Left ventricle myocardium superior (tissue), 1 donor: ENCODE measurements at places on chromosomes 2 and 18. TPM values are rescaled to one million over a fixed set of nuclear protein-coding genes. Genes with fewer than 3 reads are reported as not detected.

The PPP3R1 gene
- 38.5 TPM for total RNA-seq

The MPP4 gene
- not detected for total RNA-seq

The RAB31 gene
- 7.6 TPM for total RNA-seq

The LRATD1 gene
- total RNA-seq, result 1.7 TPM

DNA sequence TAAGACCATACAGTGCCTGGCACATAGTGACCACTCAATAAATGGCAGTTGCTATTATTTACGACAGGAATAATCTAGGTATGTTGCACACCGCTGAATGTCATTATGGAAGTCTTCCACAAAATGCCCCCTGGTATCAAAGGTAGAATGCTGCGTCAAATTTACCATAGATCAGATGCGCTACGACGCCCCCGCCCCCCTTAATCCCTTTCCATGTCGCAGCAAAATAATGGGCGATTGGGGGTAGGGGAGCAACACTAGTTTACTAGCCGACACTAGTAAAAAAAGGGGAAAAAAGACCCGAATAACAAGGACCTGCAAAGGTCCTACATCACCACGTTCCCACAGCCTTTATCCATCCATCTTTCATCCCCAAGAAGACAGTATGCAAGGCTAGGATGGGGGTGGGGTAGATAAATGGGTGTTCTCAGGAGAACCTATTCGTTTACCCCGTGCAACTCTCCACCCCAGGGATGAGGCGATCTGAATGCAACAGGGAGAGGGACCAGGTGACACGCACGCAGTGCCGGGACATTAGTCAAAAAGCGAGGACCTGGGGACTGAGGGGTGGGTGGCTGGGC, 455 bp downstream of the PREPL start:
- DNase-seq, result no peak

DNA sequence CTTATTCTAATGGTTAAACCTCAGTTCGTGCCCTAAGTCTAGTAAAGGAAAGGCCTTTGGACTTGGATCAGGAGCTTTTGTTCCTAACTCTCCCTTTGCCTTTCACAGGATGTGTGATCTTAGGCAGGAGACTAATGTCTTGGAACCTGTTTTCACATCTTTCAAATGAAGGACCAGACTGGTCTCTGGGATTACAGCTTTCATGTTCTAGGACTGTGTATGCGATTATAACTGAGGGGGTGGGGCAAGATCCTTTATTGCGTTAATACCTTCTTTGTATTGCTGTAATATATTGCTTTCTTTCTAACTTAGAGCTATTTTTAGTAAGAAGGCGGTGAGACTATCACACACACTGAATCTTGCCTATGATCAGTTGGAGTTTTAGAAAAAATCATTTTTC, 368.1 kb downstream of the RPRM start:
- DNase-seq, result no peak

DNA sequence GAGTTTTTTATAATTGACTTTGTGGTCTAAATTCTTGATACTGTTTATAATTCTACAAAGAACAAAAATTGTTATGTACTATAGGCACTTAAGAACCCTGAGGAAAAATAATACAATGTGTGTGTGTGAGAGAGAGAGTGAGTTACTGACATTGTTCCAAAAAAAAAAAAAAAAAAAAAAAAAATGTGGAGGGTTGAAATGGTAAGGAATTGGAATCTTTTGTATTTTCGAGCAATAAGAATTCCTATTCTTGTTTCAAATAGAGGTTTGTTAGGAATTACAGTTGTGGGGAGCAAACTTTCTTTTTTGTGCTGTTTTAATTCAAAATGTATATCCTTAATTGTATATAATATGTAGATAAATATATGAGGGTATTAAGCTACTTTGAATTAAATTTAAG, 45.7 kb downstream of the VAPA start:
- no peak for DNase-seq

GRCh38 chr2:135573620-135574019, 42.3 kb downstream of the R3HDM1 start:
- no peak for DNase-seq

DNA sequence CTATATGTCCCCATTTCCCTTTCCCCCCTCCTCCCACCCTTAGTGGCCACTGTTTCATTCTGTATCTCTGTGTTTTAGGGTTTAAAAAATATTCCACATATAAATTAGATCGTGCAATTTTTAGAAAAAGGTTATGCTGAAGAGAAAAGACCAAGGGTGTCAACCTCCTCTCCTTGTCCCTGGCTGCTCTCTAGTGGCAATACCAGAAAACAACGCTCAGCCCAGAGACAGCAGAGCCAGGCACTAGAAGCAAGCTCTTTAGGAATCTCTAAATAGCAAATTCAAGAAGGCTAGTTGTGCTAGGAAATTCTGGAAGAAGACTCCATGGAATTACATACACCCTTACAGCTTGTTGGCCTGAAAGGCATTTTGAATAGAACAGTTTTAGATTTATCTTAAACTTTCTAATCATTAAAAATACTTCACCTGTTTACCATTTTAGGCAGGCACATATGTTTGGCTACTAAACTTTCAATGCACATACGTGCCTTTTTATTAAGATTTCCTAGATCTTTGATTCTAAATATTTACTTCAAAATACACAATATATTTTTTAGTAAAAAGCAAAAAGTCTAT, 35.1 kb upstream of the RASGRP3 start:
- peak; percentile 49 for DNase-seq

- DNase-seq, result peak; percentile 54
Measured at GRCh38 chr18:66728951-66729350, 125.1 kb upstream of the CDH19 start.

DNA sequence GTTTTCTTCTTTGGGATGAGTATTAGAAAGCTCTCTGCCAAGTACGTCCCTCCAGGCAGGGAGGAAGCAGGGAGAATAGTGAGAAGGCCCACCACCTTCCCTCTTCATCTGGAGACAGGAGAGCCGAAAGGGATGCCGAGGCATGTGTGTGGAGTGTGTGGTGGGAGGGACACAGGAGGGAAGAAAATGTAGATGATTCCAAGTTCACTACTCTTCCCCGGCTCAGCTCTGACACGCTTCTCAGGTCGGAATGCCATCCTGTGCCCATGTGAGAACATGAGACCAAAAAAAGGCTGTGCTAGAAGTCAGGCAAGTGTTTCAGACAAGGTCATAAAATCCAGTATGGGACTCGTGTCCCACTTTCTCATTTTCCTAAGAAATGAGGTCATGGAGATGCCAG, 47.4 kb downstream of the GYPC start:
- DNase-seq, result no peak

GRCh38 chr2:222649801-222650200, 6.1 kb downstream of the FARSB start:
- no peak for DNase-seq

- no peak for DNase-seq
Measured at GRCh38 chr2:204261846-204262245, 283.4 kb upstream of the PARD3B start.

DNA sequence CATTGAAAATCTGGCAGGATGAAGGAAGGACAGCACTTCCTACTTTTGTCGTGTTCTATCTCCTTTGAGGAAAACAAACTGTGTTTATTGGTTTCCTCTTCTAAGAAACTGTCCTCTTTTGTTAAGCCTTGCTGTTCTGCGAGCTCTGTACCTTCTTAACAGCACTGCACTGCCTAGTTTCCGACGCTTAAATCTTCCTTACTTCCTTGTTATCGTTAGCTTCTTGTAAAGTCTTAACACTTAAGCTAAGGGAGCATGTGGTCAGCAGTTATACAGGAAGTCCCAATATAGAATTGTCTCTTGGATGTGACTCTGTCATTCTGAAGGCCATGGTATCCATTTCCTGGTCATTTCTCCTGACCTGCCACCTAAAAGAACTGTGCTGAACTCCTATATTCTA, 552.8 kb upstream of the NRP2 start:
- DNase-seq, result no peak

GRCh38 chr2:1137913-1138391, 187.3 kb downstream of the SNTG2 start:
- DNase-seq, result no peak

- no peak for DNase-seq
Measured at GRCh38 chr2:214503568-214503967, 92.7 kb downstream of the VWC2L start.

GRCh38 chr2:172834881-172835280, 99.2 kb downstream of the RAPGEF4 start:
- DNase-seq, result no peak

- no peak for DNase-seq
Measured at GRCh38 chr2:204982303-204982702, 437.0 kb downstream of the PARD3B start.

DNA sequence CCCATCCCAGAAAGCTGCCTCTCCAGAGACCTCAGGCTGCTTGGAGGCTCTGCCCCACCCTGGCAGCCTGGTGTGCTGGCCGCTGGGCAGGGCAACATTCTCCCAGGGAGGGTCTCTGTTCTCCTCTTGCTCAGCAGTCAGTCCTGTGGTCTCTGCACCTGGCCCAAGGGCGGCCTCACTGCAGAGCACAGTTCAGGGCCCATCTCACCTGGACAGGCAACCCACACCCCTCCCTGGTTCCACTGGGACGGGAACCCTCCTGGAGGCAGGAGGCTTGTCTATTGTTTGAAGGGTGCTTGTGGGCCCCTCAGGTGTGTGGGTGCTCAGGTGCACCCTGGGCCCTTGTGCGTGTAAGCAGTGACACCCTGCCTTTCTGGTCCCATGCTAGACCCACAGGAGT, 67.2 kb upstream of the OTOS start:
- DNase-seq, result peak; percentile 15

DNA sequence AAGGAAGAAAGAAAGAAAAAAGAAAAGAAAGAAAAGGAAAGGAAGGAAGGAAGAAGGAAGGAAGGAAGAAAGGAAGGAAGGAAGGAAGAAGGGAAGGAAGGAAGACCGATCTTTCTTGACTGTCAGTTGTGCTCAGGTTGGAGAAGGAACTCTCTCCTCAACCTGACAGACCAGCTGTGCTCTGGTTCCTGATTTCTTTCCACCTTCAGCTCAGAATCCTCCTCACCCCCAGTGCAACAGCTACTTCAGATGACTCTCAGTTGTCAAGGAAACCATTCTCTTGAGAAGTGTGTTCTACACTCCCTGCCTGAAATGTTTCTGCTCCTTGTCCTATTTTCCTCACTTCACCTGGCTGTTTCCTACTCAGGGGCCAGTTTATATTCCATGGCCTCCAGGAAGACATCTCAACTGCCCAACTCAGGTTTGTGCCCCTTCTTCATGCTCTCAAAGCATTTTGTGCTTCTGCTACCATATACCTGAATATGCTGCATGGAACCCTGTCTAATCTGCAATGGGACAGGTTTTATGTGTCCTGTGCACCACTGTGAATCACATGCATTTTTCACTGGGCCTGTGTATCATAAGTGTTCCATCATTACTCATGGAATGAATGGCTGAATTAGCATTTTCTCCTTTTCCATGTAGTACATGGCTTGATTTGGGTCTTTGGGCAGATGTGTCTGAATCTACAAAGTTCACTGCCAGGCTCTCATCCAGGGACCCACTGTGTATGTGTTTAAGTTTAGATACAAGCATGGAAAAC, 32.8 kb upstream of the DOCK10 start:
- DNase-seq, result no peak

DNA sequence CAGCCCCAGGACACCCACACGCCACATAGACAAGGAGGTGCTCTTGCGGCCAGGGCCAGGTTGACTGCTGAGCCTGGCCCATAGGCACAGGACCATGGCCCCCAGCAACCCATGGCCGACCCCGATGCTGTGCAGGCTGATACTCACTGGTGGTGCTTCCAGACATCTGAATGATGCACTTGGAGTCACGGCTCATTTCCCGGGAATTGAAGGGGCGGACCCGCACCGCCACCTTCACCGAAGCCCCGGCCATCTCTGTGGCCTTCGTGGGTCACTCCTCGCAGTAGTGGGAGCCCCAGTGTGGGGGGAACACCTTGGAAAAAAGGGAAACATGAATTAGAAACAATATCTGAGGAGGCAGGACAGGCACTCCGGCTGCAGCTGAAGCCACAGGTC, 22.5 kb downstream of the KIF1A start:
- DNase-seq, result peak; percentile 18

DNA sequence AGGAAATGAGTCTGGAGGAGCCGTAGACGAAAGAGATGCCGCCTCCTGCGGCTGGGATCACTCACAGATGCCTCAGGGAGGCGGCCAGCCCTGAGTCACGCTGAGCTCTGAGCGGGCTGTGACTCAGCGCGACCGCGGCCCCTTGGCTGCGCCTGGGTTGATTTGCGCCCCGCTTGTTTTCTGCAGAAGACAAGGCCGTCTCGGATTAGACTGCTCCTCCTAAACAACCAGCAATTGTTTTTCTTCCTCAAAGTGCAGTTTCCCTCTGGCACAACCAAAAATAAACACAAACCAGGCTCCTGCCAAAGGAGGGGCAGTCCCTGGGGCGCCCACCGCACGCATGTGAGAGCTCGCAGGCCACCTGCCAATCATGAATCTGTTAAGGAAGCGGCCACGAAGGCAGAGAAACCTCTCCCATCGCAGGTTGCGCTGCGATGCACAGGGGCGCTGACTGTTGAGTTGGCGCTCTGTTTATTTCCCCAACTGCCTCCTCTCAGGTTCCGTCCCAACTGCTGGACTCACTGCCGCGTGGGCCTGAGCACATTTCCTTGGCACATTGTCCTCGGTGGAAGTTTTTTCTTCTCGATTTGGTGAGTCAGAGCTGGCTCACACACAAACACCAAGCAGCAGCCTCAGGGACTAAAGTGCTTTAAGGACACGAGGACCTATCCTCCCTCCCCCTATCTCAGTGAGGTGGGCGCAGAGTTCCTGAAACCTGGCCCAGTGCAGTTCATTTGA, 85.2 kb upstream of the NDUFV2 start:
- DNase-seq, result peak; percentile 84

GRCh38 chr2:214856137-214856536, 46.7 kb upstream of the BARD1 start:
- DNase-seq, result no peak

- DNase-seq, result no peak
Measured at GRCh38 chr2:201343559-201343958, 13.6 kb downstream of the FLACC1 start.

- DNase-seq, result no peak
Measured at GRCh38 chr2:117190856-117191559, 623.5 kb upstream of the DDX18 start.
